Liver (tissue), 10 donors: ENCODE measurements at places on chromosomes 2 and 18. TPM values are rescaled to one million over a fixed set of nuclear protein-coding genes. Genes with fewer than 3 reads are reported as not detected.

The ALPI gene
- total RNA-seq: not detected

The KCNS3 gene
- 0.56 TPM for total RNA-seq

The ARMC9 gene
- total RNA-seq: 2.3 TPM

The SKOR2 gene
- not detected for total RNA-seq

The COLEC12 gene
- total RNA-seq: 1.6 TPM

DNA sequence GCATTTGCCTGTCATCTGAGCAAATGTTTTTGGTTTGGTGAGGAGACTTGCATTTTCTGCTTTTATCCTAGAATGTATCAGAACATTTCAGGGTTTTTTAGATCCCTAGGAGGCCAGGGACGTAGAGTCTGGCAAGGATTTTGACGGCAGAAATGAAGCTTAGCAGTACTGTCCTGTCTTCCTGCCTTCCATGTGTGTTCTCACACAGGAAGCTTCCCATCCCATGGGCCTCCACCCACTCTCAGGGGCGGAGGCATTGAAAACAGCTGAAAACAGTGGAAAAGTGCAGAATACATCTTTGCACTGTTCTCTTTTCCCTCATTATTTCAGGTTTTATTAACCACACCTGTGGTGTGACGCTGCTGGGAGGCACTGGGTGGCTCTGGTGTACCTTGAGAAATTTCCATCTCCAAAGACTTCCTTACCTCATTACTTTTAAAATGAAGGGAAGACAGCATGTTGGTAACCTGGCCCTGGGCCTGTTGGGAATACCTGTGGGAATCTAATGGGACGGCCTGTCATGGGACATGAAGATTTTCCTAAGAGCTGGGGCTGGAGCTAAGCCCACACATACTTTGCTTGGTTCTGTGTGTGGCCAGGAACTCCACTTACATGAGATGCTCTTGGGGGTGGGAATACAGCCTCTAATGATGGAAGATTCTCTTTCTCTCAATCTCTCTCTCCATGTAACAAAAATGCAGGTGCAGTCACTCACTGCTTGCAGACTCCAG lies 20.5 kb downstream of the PCARE start:
- DNase-seq: no peak

GRCh38 chr2:144998435-144998834 lies 478.5 kb upstream of the ZEB2 start:
- DNase-seq: no peak

GRCh38 chr2:193566886-193567285 lies 1372.2 kb upstream of the TMEFF2 start:
- DNase-seq: no peak

DNA sequence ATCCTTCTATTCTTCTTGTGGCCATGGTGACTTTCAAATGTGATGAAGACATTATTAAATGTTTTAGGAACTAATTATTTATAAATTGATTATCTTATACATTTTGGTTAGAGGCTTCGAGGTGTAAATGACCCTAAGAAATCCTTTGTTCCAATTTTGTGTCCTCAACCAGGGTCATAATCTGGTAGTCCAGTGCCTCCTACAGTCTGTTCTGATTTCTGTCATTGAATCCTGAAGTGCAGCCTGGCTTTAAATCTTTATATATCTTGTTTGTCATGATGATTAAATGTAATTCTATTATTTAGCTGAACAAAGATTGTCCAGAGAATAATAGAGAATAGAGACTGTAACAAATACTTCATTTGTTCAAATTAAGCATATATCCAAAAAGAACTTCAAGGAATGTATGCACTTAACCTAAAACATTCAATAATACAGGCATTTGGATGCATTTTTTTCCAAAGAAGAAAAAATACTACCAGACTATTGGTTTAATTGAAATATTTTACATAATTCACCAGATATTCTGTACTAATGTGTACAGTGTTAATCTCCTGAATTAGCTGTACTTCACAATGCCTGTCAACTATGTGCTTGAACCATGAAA lies 89.8 kb downstream of the PRPF40A start:
- no peak for DNase-seq

DNA sequence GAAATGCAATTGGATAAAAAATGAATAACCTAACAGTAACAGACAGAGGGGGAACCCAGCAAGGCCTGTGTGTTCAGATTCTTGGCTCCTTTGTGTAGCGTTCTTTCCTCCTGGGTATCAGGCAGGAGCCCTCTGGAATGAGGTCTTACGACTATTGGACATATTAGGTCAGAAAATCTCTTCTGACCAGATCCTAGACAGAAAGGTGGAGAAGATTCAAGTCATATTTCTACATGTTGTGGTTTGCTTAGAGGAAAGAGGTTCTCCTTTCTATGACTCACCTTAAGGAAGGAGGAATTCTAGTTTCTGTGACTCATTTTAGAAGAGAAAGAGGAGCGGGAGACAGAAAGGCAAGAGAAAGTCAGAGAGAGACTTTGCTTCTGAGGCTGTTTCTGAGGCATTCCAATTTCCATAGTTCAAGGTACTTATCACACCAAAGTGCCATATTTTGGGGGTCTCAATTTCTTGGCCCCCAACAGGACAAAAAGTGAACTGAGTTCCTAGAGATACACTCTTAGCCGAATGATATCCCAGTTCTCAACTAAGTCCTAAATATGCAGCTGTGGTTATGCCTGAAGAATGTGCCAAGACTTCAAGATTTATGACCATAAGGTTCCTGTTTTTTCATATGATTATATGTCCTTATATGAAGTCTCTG lies 618.6 kb downstream of the ZEB2 start:
- DNase-seq: no peak

DNA sequence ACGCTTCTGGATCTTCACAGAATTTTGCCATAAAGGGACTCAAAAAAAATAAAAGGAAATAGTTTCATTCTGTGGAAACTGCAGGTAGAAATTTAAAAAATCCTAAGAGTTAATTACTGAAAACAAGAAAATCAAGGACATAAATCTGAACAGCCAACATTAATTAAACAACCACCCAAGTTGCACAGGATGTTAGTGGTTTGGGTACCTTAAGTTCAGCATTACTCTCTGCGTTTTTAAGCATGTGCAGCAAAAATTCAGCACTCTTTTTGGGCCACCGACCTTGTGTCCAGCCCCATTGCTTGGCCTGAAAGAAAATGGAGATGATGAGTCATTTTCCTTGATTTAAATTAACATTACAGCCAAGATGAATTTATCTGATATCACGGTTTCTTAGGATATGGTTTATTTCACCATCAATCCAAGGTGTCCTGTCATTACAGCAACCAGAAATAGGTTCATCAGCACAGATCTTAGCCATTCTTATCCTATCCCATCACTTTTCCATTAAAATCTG lies 3.3 kb upstream of the C18orf32 start:
- DNase-seq: no peak

DNA sequence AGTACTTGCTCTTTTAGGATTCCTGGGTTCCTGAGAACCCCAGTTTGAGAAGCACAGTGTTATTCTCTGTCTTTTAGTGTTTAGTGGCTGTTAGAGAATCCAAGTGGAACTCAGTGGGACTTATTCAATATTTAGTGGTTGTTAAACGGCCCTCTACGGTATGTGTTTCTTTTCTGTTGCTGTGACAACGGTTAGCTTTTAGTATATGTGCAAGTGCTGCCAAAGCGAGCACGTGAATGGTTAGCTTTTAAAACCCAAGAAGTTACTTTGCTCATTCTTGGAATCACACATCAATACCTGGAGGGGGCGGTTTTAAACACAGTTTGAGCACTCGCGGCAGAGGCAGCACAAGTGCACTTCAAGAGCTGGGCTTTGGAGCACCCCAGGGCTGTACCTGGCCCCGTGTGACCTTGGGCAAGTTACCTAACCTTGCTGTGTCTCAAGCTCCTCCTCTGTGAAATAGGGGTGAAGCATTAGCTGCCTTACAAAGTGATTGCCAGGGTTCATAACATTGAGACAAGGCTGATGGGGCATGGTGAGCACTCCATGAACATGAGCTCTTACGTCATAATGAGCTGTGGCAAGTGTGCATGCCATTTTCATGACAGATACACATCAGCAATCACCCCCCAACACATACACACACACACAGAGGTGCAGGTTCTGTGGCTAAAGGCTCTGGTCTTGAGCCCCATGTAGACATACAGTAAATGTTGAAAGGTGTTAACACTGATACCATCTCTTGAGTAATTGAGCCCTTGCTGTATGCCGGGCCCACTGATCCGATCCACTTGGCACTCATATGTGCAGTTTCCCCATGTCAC lies 234.1 kb downstream of the ALPK2 start:
- no peak for DNase-seq

- no peak for DNase-seq
Measured at GRCh38 chr2:137190411-137191195, 425.3 kb downstream of the THSD7B start.

DNA sequence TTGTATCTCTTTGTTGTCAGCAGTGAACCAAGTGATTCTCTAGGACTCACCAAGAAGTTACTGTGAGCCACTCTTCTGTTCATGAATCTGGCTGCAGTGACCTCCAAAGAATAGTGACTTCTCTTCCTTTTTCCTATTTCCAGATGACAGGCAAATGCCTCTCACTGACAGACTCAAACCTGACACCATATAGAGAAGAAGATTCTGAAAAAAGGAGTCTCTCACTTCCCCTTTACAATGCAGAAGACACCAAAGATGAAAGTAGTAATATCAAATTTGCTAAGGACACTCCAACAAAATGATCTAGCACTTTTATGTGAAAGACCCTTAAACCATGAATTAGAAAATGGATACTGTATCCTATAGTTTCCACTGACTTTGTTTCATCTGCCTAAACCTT lies 44.4 kb upstream of the SETBP1 start:
- DNase-seq: no peak

DNA sequence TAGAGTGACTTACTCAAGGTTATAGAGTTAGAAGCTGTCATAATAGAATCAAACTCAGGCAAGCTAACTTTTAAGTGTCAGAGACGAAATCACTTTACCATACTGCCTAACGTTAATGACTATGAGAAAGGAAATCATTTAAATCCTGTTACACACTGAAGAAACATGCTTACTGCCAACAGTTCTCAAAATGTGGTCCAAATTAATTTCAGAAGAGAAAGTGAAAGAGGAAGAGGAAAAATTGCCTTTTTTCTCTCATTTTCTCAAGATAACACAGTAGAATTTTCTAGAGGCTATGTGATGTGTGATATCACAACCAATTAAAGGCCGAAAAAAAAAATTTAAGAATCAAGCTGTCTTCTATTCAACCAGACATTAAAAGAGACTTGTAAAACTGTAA lies 1362.7 kb upstream of the CHAC2 start:
- no peak for DNase-seq
